ENCODE measurements at places on chromosomes 7 and 10.

GRCh38 chr7:103680161-103681144, 234.4 kb upstream of the SLC26A5 start:
- no peak for DNase-seq

- no peak for DNase-seq
These were observed 59.7 kb downstream of the TFAM start for GRCh38 chr10:58444876-58445275.

GRCh38 chr10:60497364-60497763, 107.7 kb upstream of the ANK3 start:
- DNase-seq, result no peak

DNA sequence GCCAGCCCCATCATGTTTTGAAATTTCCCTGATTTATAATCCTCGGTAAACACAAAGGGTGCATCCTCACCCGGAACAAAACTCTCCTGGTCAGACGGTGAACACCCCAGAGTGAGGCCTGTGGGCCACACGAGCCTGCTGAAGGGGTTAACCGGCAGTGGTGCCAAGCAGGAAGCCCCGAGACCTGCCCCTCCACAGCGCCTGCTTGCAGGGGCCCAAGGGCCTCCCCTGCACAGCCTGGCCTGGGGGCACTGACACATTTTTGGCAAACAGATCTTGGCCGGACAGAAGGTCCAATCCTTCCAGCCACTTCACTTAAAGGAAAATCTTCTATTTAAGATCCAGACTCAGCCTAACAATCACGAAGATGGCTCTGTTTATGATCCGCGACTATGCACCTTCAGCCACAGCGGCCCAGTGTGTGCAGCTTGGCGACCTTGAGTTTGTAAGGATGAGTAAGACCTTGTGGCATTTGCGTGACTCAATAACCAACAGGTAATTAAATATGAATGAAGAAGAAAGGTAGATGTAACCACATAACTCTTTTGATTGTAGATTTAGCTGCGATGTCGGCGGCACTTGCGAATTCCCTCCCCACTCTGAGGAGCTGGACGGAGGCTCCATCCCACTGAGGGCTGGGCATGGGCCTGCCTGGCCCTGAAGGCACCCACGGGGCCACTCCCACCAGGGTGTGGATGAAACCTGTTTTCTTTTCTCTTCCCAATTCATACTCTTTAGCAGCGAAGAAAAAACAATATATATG, 328.2 kb downstream of the DNAJB6 start:
- no peak for DNase-seq

DNA sequence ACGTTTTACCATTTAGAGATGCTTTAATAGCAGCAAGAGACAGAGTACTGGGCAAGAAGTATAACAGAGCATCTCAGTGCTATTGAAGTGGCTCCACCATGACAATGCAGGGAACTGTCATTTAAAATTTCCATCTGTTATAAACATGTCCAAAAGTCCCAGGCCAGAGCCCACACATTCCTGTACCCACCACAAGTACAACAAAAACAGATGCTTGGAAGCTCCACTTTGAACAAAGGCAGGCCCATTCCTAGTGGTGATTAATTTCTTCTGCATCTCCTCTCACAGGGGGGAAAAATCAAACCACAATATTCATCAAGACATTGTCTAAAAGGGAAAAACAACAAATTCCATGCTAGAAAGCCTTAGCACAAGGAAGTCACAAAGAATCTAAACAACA, 627.9 kb downstream of the PARD3 start:
- DNase-seq, result no peak

DNA sequence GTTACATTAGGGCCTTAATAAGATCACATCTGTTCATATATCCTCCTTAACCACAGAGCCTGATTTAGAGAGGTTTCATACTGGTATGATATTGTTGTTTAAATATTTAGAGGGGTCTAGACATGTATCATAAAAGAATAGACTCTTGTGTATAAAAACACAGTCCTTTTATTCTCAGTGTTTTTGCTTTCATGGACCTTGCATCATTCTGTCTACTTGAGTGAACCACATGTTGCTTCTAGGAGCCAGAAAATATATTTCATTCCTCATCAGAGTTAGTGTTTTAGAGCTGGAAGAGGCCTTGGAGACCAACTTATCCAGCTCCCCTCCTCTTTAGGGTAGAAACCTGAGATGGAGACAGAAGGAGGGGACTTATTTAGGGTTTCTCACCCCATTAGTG, 312.8 kb downstream of the LRMDA start:
- DNase-seq, result no peak

DNA sequence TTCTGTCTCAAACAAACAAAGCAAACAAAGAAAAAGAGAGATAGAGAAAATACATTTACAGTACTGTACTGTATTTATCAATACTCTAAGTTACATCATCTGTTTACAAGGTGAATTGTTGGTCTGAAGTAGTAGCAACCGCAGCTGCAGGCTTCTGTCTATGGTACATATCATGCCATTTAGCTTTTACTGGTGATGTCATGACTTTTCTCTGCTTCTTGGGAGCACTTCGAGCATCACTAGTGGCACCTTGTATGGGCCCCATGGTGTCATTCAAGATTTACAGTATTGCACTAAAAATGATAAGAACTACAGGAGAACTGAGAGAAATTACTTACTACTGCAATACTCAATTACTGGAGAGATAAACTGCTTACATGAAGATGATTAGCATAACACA, 826.9 kb downstream of the CNTNAP2 start:
- DNase-seq, result no peak

DNA sequence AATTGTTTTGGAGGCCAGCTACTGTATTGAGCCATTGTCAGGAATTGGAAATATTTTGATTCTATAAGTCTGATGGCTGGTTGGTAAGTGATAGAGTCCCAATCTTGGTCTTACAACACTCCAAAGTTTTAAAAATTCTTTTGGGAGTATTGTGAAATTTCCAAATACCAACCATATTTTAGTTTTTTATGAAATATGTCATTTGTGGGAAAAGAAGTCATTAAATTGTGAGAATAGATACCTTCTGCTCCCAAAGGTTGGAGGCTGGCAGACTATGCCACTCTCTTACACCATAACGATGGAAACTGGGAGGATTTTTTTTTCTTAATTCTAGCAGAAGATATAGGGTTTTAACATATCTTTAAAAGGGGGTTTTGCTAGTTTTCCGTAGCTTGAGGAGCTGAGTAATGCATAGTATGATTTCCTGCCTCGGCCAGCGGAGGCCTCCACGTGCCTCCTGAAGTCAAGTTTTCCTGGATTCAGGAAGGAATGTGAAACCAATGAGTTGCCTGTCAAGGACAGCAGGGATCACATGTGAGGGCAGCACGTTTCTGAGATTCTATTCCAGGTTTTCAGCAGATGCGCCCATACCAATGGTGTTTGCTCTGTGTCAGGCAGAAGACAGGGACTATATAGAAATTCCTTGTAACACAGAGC, 92.2 kb upstream of the LAMB4 start:
- DNase-seq, result no peak

- no peak for DNase-seq
These were observed 24.0 kb downstream of the VOPP1 start for GRCh38 chr7:55548295-55548731.

DNA sequence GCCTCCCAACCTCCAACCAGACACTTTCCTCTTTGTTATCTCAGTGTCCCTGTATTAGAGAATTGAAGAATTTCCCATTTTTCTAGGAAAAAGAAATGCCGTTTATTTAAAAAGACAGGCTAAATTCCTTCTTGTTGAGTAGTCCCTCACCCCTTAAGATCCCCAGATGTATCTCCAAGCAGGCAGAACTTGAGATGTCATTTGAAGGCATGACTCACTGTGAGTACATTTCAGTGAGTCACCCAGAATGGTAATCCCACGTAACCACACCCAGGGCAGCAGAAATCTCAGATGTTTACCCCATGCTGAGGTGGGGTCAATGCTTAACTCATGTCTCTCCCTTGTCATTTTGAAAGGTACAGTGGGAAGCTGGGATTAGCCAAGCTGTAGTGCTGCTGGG, 4.4 kb downstream of the ZNF655 start:
- DNase-seq, result peak; percentile 24

- no peak for DNase-seq
These were observed 52.5 kb downstream of the FKBP9 start for GRCh38 chr7:33009734-33010133.

- no peak for DNase-seq
These were observed 12.1 kb upstream of the STK17A start for GRCh38 chr7:43570688-43571365.

DNA sequence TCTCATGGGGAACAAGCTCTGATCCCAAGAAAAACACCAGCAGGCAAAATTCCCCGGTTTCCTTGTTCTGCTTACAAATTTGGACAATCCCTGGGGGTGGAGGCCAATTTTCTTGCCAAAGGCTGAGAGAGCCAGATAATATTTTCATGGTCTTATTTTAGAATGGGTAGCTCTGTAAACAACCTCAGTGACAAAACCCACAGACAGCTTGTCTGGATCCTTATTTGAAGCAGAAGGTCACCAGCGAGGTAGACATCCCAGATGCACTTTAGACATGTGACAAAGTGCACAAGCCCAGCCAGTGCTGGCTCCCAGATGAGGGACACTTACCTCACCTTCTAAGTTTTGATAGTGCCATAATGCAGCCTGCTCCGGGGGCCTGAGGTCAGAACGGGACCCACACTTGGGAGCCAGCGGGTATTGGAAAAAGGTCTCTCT, 102.6 kb upstream of the DDC start:
- DNase-seq, result no peak

Measured in CD4-positive, alpha-beta T cell (primary cell).